SK-MEL-5 (cell line): ENCODE measurements at places on chromosomes 12 and 14. TPM values are rescaled to one million over a fixed set of nuclear protein-coding genes. Genes with fewer than 3 reads are reported as not detected.

GRCh38 chr12:48557919-48558318 lies 11.9 kb downstream of the LALBA start:
- no peak for DNase-seq

The CALCOCO1 gene
- 40.6 and 43.6 TPM in 2 replicates for total RNA-seq

The OR6C6 gene
- total RNA-seq: not detected in 2 replicates

DNA sequence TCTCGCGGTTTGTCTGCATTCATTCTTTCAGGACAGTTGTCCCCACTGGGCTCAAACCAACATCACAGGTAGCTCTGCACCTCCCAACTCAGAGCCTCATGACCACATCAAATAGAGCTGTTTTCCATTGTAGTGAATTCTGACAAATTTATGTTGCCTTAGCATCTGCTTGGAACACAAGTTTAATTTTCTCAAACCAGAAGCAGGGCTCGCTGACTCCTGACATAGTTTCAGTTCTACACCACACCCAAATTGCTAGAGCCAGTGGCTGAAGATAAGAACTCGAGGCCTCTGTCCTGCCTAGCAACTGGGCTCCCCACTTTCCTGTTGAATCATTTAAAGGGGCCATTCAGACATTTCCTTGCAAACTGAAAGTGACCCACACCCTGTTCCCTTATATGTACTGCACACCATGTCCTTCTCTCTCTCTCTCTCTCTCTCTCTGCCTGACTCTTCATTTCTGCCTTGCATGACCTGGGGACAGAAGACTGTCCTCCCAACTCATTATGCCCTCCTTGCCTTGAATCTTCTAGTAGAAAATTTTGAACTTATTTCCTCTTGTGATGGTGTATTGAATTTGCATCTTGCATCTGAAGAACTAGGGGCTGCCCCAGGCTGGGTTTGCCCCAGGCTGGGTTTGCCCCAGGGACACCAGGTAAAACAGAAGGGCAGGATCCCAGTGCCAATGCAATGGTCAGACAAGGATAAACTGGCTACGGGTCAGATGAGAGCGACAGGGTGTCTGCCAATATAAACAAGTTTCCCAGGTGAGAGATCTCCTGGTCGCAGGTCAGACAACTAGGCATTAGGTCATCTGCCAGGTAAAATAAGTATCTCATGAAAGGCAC lies 9.7 kb upstream of the WSCD2 start:
- DNase-seq: no peak

The TRPV4 gene
- 0.13 TPM in 2 replicates for total RNA-seq

GRCh38 chr12:62948123-62948522 lies 13.2 kb upstream of the PPM1H start:
- no peak for DNase-seq

The TRHDE gene
- total RNA-seq: not detected in 2 replicates

DNA sequence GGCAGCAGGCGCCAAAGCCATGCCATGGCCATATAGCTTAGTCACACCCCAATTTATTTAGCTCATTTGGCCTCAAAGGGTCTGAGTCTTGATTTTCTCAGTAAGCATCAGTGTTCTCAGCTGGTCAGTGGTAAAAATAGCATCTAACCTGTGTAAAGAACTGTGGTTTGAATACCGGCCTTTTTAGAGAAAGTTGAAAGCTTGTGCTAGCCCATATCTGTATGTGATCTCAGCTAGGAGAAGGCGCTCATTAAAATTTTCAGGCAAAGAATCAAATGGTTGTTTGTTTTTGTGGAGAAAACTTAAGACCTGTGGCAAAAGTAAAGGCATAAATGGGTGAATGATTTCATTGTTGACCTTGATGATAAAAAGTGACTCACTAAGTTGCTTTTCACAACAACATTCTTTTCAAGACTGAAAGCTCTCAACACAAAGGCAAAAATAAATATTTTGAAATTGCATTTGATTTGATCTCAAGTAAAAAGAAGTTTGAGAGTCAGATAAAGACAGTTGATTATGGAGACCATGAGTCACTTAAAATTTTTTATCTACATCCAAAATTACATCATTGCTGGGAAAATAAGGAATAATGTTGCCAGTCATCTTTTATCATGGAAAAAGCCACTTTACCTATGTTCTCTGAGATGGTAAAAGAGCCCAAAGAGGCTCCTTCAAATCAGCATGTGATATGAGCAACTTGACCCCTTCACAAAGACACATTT lies 128.5 kb upstream of the RGS6 start:
- peak; percentile 86 for DNase-seq

DNA sequence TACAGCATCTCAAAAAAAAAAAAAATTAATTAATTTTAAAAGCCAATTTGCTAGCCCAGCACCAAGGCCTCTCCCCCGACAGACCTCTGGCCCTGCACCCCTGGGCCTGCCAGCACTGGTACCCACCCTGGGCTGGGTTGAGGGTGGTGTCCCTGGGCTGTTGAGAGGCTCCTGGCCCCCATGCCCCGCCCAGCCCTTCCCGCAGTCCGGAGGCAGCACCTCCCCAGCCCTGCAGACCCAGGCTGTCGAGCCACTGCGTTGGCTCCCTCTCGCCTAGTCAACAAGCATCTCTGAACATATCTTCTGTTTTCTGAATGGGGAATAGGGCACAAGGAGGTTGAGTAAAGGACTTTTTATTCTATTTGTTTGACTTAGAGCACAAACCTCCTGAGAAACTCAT lies 87.1 kb downstream of the FBXL14 start:
- no peak for DNase-seq

DNA sequence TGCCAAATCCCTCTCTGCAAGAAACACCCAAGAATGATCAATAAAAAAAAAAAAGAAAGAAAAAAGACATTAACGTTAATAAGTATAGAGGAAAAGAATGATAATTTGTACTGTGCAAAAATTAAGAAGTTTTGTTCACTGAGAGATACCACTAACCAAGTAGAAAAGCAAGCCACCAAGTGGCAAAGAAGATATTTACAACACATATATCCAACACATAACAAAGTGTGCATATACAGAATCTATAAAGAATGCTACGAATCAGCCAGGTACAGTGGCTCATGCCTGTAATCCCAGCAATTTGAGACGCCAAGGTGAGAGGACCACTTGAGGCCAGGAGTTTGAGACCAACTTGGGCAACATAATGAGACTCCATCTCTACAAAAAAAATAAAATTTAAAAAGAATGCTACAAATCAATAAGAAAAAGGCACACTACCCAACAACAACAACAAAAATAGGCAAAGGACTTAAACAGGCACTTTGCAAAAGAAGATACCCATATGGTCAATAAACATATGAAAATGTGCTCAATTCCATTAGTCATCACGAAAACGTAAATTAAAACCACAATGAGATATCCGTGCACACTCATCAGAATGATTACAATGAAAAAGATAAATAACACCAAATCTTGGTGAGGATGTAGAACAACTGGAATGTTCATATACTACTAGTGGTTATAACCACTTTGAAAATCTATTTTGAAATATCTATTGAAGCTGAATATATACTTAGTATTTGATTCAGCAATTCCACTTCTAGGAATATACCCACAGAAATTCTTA lies 19.8 kb downstream of the GALNT4 start:
- no peak for DNase-seq

- DNase-seq: no peak
Measured at GRCh38 chr12:122989225-122989839, 8.9 kb downstream of the ARL6IP4 start.

GRCh38 chr12:131197490-131197889 lies 243.8 kb downstream of the ADGRD1 start:
- no peak for DNase-seq

- DNase-seq: no peak
Measured at GRCh38 chr12:123485756-123486155, 27.8 kb downstream of the SNRNP35 start.

- DNase-seq: no peak
Measured at GRCh38 chr14:100898465-100898864, 5.1 kb downstream of the RTL1 start.

DNA sequence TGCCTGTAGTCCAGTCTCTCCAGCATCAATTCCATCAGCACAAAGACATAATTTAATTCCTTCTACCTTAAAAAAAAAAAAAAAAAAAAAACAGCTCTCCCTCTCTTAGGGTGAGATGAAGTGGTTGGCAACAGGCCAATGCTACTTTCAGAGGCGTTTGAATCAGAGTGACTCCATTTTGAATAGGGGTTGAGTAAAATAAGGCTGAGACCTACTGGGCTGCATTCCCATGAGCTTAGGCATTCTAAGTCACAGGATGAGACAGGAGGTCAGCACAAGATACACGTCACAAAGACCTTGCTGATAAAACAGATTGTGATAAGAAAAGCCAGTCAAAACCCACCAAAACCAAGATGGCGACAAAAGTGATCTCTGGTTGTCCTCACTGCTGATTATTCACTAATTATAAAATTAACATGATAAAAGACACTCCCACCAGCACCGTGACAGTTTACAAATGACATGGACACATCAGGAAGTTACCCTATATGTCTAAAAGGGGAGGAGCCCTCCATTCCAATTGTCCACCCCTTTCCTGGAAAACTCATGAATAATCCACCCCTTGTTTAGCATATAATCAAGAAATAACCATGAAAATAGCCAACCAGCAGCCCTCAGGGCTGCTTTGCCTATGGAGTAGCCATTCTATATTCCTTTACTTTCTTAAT lies 6.9 kb upstream of the TCL1B start:
- no peak for DNase-seq

The GLIPR1L1 gene
- not detected in 2 replicates for total RNA-seq

DNA sequence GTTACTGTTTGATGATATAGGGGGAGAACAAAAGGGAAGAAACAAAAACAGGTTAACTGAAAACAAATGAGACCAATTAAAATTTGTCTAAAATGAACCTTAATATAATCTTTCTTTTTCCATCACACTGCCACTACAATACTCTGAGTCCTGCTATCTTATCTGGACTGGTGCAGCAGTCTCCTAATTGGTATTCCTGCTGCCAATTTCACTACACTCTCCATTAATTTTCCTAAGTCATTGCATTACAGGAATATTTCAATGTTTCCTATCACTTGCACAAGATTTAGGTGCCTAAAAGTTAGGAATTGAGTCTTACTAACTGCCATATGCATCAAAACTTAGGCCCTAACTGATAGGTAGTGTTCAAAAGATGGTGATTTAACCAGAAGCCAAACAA lies 884.9 kb upstream of the MGAT4C start:
- no peak for DNase-seq

DNA sequence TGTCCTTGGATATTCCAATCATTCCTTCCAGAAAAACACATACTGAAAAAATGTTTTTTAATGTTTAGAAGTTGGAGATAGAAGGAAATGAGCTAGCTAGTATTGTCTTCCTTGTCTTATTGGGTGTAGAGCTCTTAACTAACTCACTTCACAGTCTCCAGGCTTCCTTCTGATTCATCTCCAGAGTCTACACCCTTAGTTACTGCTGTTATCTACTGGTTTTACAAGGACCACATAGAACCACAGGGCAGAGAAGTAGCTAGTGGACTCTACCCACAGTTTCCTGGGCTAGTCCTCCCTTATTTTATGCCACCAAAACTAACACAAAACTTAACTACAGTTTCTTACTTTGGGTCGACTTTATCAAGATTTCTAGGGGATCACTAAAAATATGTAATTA lies 31.0 kb upstream of the DHRS4 start:
- no peak for DNase-seq
